Cardiac muscle cell (in vitro differentiated cells and primary cell): ENCODE measurements at places on chromosomes 16 and 17. TPM values are rescaled to one million over a fixed set of nuclear protein-coding genes. Genes with fewer than 3 reads are reported as not detected.

- no peaks in the 10 kb centered on the region for H3K36me3 ChIP-seq
- H3K27me3 ChIP-seq, result no peaks in the 10 kb centered on the region
- no peak overlapping the region for H3K27ac ChIP-seq
These were observed 15.2 kb upstream of the ZNF469 start for GRCh38 chr16:88367560-88367959.

- H3K4me3 ChIP-seq, result no peak overlapping the region
- peak; percentile 70 for DNase-seq
- no peaks in the 10 kb centered on the region for H3K36me3 ChIP-seq
- H3K4me1 ChIP-seq, result no peaks in the 10 kb centered on the region
- no peak overlapping the region for H3K27ac ChIP-seq
- no peaks in the 10 kb centered on the region for H3K27me3 ChIP-seq
These were observed 167.1 kb downstream of the HAPSTR1 start for GRCh38 chr16:9258423-9259051.

Gene MEIOB
- total RNA-seq, result 2.0 TPM in 1 of 2 replicates, not detected in the other

- peak overlapping the region; percentile 76 for H3K27ac ChIP-seq
- DNase-seq, result no peak
- peaks cover 6% of the 10 kb centered on the region for H3K36me3 ChIP-seq
- peak overlapping the region; percentile 72 for H3K4me3 ChIP-seq
These were observed 481 bp downstream of the PDK2 start for GRCh38 chr17:50095626-50096037.

Gene TBC1D3I
- total RNA-seq, result not detected in 2 replicates

GRCh38 chr17:58367461-58367860, 15.5 kb upstream of the SUPT4H1 start:
- peaks cover 27% of the 10 kb centered on the region for H3K4me1 ChIP-seq
- no peak overlapping the region for H3K4me3 ChIP-seq
- DNase-seq, result no peak
- no peaks in the 10 kb centered on the region for H3K36me3 ChIP-seq

DNA sequence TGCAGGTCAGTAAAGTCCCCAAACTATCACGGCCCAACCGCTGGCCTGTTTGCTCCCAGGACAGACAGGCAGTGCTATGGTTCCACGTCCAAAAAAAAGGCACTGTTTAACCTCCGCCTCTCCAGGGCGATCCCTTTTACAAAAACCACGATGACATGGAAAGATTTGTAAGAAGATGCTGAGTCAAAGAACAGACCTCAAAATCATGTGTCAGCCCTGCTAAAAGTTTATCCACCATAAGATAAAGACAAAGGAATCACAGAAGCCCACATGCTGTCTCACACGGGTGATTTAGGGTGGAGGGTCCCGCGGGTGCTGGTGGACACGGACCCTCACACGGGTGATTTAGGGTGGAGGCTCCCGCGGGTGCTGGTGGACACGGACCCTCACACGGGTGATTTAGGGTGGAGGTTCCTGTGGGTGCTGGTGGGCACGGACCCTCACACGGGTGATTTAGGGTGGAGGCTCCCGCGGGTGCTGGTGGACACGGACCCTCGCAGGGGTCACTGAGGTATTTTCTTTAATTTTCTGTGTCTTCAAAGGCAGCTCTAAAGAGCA, 117.2 kb upstream of the METRNL start:
- DNase-seq, result peak; percentile 9
- no peak overlapping the region for H3K27ac ChIP-seq
- no peaks in the 10 kb centered on the region for H3K4me1 ChIP-seq
- no peaks in the 10 kb centered on the region for H3K36me3 ChIP-seq
- no peak overlapping the region for H3K4me3 ChIP-seq
- no peaks in the 10 kb centered on the region for H3K27me3 ChIP-seq

DNA sequence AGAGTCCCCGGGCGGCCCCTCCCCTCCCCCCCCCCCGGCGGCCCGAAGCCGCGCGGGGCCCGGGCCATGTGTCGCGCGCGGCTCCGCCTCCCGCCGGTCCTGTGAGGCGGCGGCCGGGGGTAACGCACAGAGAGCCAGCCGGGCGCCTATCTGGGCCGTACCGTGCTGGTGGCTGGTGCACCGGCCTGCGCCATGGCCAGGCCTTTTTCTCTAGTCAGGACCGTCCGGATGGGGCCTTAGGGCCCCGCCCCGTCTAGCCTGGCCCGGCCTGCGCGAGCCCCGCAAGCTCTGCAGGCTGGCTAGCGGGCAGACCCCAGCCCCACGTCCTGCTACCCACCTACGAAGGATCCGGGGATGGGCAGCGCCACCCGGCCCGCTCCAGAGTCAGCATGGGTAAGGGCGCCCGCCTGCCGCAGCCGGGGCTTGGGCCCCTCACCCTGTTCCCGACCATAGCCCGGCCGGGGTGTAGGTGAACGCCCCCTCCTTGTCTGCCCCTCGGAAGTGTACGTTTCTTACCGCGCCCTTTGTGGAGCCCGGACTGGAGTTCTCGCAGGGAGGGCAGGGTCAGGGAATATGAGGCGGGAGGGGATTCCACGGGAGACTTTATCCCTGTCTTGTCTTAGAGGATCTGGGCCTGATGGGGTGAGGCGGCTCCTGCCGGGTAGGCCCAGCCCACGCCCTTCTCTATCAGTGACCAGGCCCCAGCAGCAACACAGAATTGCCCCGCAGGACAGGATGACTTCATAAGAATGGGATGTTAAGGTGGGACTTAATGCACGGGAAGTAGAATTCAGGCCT, at the start of gene CENPT:
TSS of gene CENPT (minus strand) at position 630 of the 798 bp plus-strand sequence. CDS start 13,834 bp downstream, outside the sequence.
- no peaks in the 10 kb centered on the region for H3K27me3 ChIP-seq
- H3K4me1 ChIP-seq, result peaks cover 33% of the 10 kb centered on the region
- H3K4me3 ChIP-seq, result peak within 1 kb of the TSS; percentile 72
- DNase-seq, result peak; percentile 35
- peak within 1 kb of the TSS; percentile 96 for H3K27ac ChIP-seq
- no peaks in the 10 kb centered on the region for H3K36me3 ChIP-seq

- H3K4me1 ChIP-seq, result peaks cover 27% of the 10 kb centered on the region
- H3K36me3 ChIP-seq, result no peaks in the 10 kb centered on the region
- H3K4me3 ChIP-seq, result no peak overlapping the region
- H3K27ac ChIP-seq, result no peak overlapping the region
- DNase-seq, result no peak
These were observed 30.4 kb downstream of the KDM8 start for GRCh38 chr16:27233731-27234130.

- no peaks in the 10 kb centered on the region for H3K36me3 ChIP-seq
- no peak overlapping the region for H3K4me3 ChIP-seq
- DNase-seq, result no peak
- H3K27ac ChIP-seq, result no peak overlapping the region
These were observed 677 bp downstream of the SLC13A2 start for GRCh38 chr17:28474111-28474531.

Gene MT1H
- total RNA-seq, result not detected in 2 replicates

Gene GSDMA
- not detected in 2 replicates for total RNA-seq
